WTC11 (cell line): ENCODE measurements at places on chromosomes 1 and 21.

- DNase-seq = no peak
These were observed 320.5 kb downstream of the KCTD3 start for GRCh38 chr1:215887627-215888026.

GRCh38 chr1:1085171-1085841 lies 11.2 kb upstream of the RNF223 start:
- DNase-seq = no peak

DNA sequence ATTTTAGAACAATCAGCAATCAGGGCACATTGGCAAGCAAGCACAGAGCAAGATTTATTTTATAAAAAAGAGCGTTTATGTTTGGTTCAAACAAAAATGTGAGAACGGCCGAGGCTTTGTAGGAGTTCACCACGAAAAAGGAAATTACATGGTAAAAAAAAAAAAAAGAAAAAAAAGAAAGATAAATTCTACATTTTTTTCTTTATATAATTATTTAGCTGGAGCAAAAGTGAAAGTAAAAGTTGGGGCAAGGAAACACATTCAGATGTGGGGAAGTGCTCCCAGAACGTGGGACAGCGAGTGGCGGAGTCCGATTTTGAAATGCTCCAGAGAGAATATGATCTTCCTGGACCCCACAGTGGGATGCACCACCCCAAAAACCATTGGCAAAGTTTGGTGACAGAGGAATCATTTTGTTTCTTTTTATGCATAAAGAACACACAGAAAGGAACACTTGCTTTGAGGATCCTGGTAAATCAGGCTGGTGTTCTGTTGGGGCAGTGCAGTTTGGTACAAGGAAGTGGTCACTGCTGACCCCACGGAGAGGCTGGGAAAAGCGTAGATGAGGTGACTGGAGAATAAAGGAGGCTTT lies 16.3 kb upstream of the ATP5PO start:
- no peak for DNase-seq

GRCh38 chr1:27864264-27864895 lies 8.0 kb upstream of the THEMIS2 start:
- DNase-seq = no peak

GRCh38 chr21:40839521-40839920 lies 7.4 kb downstream of the DSCAM start:
- no peak for DNase-seq
